Activated naive CD4-positive, alpha-beta T cell treated with Interleukin-2 at 50 U/mL for 16 hours (primary cell): ENCODE measurements at places on chromosomes 7 and 10.
A peak's percentile ranks its signal among the peaks of the same experiment; 100 is the strongest.

DNA sequence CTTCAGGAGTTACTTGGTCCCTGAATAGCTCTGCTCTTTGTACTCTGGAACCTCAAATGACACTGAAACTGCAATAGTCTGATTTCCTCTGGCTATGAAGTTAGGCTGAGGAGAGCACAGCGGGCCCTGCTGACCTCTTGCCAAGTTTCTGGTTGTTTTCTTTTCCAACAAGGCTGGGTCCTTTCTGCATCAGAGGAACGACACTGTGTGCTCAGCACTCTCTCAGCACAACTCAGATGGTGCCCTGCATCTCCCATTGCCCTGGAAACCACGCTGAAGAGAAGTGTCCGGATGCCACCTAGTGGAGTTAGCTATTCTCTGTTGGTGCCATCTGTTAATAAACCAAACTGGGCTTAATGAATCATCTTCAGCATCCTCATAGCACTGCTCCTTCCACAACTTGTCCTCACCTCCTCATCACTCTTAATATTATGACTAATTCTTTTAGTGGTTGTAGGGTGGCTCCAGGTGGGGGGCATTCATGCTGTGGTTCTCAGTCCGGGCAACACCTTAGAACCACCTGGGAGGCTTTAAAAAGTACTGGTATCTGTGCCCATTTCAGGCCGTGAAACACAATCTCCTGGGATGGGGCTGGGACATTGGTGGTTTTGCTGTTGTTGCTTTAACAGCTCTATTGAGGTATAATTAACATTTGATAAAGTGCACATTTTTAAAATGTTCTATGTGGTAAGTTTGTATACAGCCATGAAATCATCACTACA, 8.2 kb upstream of the EFCAB10 start:
- peak; percentile 49 for DNase-seq

DNA sequence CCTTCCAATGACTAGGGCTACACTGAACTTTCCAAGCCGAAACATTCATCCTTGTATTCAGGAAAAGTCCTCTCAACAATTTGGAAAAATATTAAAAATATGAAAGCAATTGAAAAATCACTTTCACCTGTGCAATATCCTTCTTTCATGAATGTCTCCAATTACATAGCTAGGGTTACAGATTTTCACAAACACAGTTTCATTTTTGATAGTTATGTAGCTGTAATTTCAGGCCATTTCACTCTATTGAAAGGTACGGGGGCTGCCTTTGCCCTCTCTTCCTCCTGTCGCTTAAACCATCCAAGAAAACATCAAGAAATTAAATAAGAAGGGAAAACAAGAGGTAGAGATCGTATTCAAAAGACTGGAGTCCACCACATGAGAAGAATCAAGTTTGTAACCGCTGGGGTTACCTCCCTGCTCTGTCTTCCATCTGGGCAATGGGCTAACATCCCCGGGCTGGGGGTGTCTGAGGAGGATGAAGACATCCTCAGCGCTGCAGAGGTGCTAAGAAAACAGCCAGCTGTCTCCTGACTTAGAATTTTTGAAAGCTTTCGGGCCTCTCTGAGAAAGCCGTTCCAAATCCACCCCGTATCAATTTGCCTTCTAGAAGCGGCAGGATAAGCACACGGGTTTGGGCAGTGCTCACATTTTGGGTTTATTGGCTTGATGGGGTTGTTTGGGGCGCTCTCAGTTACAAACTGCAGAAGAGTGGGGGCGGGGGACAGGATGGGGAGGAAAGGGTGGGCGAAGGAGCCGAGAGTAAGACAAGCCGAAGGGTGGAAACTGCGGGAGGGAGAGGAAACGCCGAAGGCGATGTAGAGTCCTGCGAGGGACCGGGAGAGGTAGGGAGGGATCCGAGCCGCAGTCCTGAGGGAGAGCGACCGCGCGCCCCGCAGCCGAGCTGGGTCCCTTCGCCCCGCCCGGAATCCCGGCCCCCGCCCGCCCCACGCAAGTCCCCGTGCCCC, 24.3 kb upstream of the VAX1 start:
- DNase-seq = no peak

GRCh38 chr10:30820261-30820991, 190.9 kb upstream of the LYZL2 start:
- DNase-seq = no peak

DNA sequence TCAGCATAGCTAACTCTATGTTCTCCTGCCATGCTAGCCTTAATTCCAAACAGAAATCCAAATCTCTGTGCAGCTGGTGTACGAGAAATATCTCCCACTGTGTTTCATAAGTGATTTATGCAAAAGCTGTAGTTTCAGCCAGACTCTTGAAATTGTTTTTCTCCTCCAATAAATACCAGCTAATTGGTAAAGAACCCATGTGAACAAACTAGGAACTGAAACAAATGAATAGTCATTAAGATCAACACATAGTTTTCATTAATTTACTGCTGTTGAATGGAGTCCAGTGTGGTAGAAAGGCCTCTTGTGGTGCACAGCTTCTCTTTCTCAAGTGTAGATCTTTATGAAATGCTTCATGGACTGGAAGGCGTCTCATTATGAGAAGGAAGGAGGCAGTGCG, 18.4 kb downstream of the PPP1R17 start:
- no peak for DNase-seq

- DNase-seq = no peak
Measured at GRCh38 chr7:98551611-98552273, 65.3 kb upstream of the NPTX2 start.

GRCh38 chr7:116478834-116479233, 20.7 kb upstream of the CAV2 start:
- DNase-seq = no peak

GRCh38 chr10:96991313-96991841, 159.3 kb downstream of the LCOR start:
- DNase-seq = no peak

- no peak for DNase-seq
Measured at GRCh38 chr10:66273966-66274519, 651.8 kb upstream of the LRRTM3 start.

GRCh38 chr10:24762161-24762924, 38.7 kb upstream of the ARHGAP21 start:
- no peak for DNase-seq

DNA sequence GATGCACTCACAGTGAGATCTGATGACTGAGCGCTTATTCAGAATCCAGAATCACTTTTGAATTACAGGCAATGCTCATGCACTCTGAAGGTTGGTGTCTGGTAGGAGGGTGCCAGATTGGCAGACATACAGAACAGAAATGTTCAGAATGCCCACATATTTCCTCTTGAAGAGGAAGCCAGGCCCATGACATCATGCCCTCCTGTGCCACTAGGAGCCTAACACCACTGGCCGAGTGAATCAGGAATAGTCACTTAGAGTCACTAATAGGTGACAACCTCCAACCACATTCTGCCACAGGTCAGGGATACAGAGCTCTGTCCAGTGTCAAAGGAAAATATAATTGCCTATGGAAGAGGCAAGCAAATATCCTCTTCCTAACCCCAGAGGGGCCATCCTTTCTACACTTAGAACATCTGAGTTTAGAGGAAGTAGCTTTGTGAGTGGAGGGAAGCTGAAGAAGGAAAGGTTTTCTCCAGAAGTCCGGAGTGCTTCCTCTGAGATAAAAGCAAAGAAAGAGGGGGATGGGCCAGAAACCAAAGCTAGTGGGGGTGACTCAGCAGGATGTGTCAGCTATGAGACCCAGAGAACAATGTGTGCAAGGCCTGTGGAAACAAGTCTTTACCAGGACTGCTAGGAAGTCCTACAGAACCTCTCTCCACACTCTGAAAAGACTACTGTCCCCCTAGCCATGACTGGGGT, 838.8 kb downstream of the GRID1 start:
- no peak for DNase-seq

- DNase-seq = no peak
Measured at GRCh38 chr7:114910787-114911186, 11.1 kb upstream of the MDFIC start.

DNA sequence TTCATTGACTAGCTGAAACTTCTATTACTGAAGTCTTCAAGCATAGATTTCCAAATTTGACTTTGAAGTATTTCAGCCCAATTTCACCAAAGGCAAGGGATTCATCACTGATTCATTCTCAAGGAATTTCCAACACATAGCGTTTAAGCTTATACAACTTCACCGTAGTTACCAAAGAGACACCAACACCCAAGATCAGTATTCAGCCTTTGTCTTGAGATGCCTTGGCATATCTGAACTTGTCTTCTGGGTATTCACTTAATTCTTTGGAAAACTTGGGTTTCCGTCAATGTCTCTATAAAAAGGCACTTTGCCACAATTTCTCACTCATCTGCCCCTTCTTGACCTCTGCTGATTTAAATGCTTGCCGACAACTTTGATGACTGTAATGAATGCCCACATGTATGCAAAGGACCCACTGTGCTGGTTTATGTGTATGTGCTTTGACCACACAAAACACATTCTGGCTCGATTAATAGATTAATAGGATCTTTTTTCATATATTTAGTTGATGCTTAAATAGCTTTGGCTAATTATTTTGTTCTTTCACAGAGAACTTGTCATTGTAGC, 49.6 kb downstream of the TES start:
- no peak for DNase-seq

GRCh38 chr7:55534262-55534915, 37.9 kb downstream of the VOPP1 start:
- DNase-seq = peak; percentile 78
